ENCODE measurements at places on chromosomes 7 and 10. TPM values are rescaled to one million over a fixed set of nuclear protein-coding genes. Genes with fewer than 3 reads are reported as not detected.

PRPF18 gene
- polyA plus RNA-seq, result 26.0 TPM

SPDYE8 gene
- not detected for polyA plus RNA-seq

GPR141 gene
- polyA plus RNA-seq, result 0.50 TPM

BAMBI gene
- polyA plus RNA-seq, result 1.5 TPM

GHRHR gene
- not detected for polyA plus RNA-seq

MACROH2A2 gene
- 9.8 TPM for polyA plus RNA-seq

ZNF282 gene
- polyA plus RNA-seq, result 8.6 TPM

SMKR1 gene
- polyA plus RNA-seq, result not detected

PLCE1 gene
- 5.3 TPM for polyA plus RNA-seq

OPALIN gene
- polyA plus RNA-seq, result not detected

PLXDC2 gene
- 3.2 TPM for polyA plus RNA-seq

PRSS37 gene
- not detected for polyA plus RNA-seq

BAZ1B gene
- polyA plus RNA-seq, result 8.9 TPM

GRCh38 chr7:84746353-84746752 lies 440.5 kb downstream of the SEMA3D start:
- DNase-seq, result peak; percentile 31

DNA sequence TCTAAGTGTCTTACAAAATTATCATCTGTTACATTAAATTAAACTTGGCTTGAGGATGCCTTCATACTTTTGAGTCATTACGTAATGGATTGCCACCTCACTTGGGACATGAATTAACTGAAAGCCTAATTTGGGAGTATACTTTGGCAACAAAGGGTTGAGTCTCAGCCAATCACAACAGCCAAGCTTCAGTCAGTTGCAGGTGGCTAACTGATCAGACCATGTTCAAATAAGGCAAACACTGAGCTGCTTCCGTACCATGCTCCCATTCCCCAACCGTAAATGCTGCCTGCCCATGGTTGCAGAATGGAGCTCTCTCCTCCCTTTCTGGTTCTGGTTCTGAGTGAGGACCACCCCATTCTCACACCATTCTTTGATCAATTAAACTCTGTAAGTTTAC lies 92.9 kb upstream of the STK17A start:
- no peak for DNase-seq

DNA sequence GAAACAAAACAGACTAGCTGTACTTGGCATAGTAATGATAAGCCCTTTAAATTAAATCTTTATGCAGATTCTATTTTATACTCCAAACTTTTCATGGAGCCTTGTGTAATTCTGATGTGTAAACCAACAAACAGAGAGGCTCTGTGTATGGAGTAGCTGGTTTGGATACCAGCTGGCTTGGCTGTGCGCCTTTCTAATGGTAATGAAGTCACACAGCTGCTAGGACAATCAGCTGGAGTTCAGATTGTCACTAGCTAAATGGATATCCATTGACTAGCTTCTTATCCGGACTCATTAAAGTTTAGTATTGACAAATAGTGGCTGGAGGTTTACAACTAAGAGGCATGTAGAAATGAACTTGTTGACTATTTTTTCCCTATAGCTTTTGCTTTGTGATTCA lies 398.4 kb downstream of the DGKB start:
- no peak for DNase-seq

DNA sequence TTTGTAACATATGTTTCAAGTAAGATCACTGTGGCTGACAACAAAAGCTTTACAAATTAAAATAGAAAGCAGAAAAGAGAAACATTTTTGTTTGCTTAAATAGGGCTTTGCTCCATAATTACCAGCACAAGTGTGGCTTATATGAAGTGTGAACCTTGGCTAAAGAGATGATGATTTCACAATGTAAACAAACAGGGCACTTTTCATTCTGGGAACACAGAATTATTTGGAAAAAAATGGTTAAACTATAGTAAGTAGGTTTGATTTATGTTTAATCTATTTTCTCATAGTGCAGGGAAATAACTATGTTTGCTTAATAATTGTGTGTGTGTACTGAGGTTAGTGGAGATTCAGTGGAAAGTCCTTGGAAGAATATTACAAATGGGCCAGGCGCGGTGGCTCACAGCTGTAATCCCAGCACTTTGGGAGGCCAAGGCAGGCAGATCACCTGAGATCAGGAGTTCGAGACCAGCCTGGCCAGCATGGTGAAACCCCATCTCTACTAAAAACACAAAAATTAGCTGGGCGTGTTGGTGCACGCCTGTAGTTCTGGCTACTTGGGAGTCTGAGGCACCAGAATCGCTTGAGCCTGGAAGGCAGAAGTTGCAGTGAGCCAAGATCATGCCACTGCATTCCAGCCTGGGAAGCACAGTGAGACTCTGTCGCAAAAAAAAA lies 19.1 kb upstream of the OTUD1 start:
- DNase-seq, result no peak

- no peak for DNase-seq
Observed at GRCh38 chr7:115851291-115851690, 179.3 kb downstream of the TFEC start.

DNA sequence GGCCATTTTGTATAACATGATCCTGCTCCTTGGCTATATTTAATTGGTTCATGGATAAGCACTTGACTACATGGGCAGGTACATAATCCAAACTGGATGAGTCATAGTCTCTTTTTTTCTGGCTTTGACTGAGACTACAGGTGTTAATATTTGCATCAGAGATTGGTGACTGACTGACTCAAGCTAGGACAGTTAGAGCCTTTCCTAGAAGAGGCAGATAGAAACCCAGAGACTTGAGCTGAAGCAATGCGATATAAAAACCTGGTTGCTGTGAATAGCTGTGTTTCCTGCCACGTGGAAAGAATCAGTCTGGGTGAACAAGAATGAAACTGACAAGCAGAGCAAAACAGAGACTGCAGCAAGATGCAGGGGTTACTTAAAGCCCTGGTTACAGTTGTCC lies 81.0 kb downstream of the SAMD9 start:
- no peak for DNase-seq

DNA sequence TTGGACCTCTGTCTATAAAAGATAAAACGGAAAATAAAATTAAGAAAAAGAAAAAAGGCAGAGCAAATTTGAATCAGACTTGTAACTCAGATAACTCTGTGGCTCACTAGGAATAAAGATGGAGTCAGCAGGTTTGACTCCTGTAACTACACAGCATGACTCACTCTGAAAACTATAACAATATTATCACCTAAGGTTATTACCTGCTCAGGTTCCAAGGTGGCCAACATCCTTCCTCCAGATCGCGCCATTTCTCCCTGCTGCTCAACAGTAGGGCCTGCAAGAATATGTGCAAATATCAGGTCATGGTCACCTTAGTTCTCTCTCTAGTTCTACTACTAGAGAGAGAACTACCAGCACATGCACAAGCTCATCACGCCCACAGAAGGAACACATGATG lies 30.0 kb downstream of the ALDH18A1 start:
- DNase-seq, result peak; percentile 24

GRCh38 chr10:12279281-12279680 lies 70.1 kb upstream of the CAMK1D start:
- no peak for DNase-seq

- DNase-seq, result no peak
Observed at GRCh38 chr7:80499350-80499953, 12.4 kb downstream of the GNAT3 start.

GRCh38 chr7:55514546-55515265 lies 57.6 kb downstream of the VOPP1 start:
- DNase-seq, result no peak

- peak; percentile 82 for DNase-seq
Observed at GRCh38 chr7:111090846-111091245, at the start of gene LRRN3. LRRN3 (plus strand) TSS chr7:111091127; CDS start chr7:111122773, 31,646 bp downstream.

DNA sequence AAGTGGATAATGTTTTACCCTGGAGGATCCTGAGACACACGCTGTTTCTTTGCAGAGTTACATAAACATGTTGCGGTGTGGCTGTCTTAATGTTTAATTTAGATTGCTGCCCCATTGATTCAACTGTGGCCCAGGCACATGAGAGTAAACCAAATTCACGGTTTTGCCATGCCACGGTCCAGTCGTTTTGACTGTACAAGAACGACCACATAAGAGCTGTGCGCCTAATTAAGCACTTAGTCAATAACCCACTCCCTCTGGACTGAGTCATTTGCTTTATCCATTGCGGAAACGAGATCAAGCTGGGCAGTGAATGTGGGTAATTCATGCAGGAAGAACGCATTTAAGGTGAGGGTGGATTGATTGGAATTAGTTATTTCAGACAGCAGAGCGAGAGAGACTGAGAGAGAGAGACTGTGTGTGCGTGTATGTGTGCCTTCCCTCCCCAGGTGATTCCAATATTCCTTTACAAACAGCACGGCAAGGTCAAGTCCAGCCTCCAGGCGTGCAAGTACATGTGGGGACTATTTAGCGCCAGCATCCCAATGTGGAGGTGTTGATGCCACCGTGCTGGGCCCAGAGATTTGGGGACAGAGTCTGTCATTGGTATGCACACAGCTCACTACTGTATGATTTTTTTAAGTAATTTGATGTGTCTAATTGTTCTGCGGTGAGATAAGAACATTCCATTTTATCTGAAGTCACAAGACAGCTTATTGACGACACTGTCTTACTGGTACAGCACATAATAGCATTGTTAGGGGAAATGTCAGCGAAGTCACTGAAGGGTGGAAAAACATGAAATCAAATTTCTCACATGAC lies 8.4 kb upstream of the TEX36 start:
- DNase-seq, result no peak

GRCh38 chr7:6508539-6508938 lies 42.7 kb downstream of the GRID2IP start:
- no peak for DNase-seq

DNA sequence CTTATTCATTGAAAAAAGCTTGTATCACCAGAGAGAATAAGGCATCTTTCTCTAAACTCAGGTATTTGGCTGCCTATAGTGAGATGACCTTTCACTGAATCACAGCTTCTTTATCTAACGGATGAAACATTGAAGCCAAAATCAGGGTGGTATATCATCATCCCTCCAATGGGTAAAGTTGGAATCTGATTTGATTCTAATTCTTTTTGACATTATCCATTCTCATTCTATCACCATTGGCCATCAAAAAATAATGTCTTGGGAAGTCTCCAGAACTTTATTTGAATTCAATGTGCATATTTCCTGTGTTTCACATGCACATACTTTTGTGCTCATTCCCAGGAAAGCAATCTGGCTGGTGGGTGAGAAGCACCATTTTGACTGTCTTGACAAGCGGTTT lies 95.2 kb downstream of the PLPP4 start:
- DNase-seq, result no peak

DNA sequence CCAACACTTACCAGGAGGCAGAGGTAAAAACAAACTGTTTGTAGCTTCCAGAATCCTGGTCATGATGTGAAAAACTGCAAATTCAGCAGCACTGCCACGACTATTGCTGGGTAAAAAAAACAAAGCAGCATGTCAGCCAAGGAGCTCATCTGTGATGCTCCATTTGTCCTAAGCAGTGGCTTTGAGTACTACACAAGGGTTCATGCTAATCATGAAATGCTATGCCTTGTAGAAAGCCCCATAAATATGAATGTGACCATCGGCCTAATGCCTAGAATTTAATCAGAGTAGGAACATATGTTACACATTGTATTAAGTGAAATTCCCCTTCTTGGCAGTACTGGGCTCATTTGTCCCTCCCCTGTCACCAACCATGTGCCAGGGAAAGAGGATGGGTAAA lies 95.4 kb downstream of the GSAP start:
- no peak for DNase-seq

DNA sequence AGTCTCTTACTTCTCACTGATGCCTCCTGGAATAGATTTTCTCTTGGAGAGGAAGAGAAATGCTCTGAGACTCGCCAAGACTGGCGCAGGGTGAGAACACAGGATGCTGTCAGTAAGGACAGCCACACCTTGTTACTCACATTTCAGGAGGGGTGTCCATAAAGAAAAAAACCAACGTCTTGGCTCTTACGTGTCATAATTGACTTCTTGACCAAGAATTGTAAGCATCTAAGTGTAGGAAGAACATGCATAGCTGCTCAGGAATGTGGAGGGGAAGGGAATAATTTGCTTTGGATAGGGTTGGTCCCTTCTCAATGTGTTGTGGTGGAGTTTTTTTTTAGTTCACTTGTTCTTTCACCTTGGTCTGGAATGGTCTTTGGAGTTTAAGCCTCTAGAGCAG lies 43.8 kb upstream of the ZNF438 start:
- DNase-seq, result no peak

DNA sequence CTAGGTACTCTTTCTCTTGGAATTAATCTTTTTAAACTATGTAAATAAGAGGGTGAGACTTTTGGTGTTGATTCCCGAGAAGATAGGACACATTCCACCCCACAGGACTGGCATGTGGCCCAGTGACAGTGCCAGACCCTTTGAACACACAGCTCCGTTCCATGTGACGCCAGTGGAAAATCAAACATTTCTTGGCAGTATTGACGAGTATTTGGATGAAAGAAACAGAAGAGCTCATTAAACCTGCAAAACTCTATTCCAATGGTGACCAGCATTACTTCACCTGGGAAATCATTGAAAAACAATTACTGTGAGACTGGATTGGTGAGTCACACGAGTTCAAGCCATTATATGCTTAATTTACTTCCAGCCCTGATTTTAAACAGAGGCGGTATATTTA lies 25.8 kb downstream of the AKR1E2 start:
- DNase-seq, result peak; percentile 58

DNA sequence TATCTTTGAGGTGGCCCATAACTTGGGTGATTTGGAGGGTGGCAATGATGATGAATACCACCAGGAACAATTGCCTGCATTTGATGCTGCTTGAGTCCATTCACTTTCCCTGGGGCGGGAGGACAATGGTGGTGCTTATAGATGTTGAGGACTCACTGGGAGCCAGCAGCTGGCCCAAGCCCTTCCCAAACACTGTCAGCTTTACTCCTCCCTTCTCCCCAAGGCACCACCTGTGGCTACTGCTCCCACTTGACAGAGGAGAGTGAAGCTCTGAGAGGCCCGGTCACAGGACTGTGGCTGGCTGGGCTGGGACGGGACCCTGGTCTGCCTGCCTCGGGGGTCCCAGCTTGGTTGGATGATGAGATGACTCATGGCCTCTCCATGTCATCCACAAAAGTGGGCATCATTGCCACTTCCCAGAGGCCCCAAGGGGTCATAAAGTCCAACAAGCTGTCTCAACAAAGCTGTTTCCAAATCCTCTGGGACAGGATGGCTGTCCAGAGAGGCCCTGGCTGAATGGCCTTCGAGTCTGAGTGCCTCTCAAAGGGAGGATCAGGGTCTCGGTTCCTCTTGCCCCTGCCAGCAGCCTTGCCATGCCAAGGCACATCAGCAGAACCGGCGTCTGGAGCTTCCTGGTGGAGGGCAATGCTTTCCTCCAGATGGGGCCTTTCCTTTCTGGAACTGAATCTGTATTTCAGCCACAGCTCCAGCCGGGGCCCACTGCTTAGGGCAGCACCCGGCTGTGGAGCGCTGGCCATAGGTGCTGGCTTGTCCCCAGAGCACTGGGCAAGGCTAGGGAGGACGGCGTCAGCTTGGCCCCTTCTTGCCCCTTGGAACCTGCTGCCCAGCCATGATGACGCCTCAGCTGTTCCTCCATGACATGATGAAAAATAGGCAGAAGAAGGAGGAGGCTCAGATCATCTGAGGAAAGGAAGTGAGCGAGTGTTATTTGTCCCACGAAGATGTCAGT lies 47.0 kb upstream of the PLEKHA1 start:
- DNase-seq, result no peak

DNA sequence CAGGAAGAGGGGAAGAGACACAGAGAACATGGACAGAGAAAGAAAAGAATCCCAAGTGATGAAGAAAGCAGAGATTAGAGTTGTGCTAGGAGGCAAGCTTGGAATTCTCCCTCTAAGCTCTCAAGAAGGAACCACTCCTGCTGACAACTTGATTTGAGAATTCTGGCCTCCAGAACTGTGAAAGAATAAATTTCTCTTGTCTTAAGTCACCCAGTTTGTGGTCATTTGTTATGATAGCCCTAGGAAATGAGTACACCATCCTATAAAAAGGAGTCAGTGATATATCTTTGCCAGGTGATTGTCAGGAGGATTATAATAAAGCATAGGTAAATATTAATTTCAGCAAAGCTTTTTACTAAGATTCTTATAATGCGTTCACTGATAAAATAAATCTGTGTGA lies 82.7 kb upstream of the TFEC start:
- DNase-seq, result no peak

Data from stomach (tissue), 19 donors.